GM12878 (cell line): ENCODE measurements at places on chromosomes 2 and 18. TPM values are rescaled to one million over a fixed set of nuclear protein-coding genes. Genes with fewer than 3 reads are reported as not detected.

- peak; percentile 42 for DNase-seq
Measured at GRCh38 chr2:229852565-229852964, 69.2 kb downstream of the TRIP12 start.

GRCh38 chr2:166106431-166107015 lies 21.3 kb downstream of the SCN1A start:
- DNase-seq: no peak

GRCh38 chr18:35777039-35777438 lies 195.4 kb upstream of the RMP24 start:
- no peak for DNase-seq

- no peak for DNase-seq
Measured at GRCh38 chr18:76412010-76412817, 82.8 kb downstream of the ZNF516 start.

GRCh38 chr2:132975193-132976105 lies 305.4 kb upstream of the LYPD1 start:
- DNase-seq: no peak

GRCh38 chr2:241354668-241355658 lies 1.1 kb upstream of the FARP2 start:
- no peak for DNase-seq

- DNase-seq: no peak
Measured at GRCh38 chr2:239750929-239751678, 274.0 kb downstream of the NDUFA10 start.

GRCh38 chr2:174705321-174705720 lies 59.0 kb downstream of the CHRNA1 start:
- no peak for DNase-seq

- no peak for DNase-seq
Measured at GRCh38 chr2:106561803-106562202, 74.6 kb downstream of the CD8B2 start.

- DNase-seq: no peak
Measured at GRCh38 chr2:17800219-17800618, 16.0 kb upstream of the MSGN1 start.

- DNase-seq: no peak
Measured at GRCh38 chr2:232343821-232344220, 34.7 kb upstream of the ALPP start.

GRCh38 chr2:218298314-218298875 lies 6.1 kb upstream of the TMBIM1 start:
- DNase-seq: no peak

DNA sequence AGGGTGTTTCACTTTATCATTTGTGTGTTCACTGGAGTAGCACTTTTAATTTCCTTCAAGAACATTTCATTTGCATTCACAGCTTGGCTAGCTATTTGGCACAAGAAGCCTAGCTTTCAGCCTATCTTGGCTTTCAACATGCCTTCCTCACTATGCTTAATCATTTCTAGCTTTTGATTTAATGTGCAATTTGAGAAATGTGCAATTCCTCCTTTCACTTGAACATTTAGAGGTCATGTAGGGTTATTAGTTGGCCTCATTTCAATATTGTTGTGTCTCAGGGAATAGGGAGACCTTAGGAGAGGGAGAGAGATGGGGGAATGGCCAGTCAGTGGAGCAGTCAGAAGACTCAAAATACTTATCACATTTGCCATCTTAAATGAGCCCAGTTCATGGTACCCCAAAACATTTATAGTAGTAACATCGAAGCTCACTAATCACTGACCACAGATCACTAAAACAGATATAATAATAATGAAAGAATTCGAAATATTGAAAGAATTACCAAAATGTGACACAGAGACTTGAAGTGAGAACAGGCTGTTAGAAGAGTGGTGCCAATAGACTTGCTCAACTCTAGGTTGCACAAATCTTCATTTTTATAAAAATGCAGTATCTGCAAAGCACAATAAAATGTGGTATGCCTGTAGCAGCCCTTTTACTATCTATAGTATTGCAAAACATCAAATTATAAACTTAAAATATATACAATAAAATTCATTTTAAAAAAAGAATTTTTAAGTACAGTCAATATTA lies 561.2 kb downstream of the METTL4 start:
- DNase-seq: no peak

- no peak for DNase-seq
Measured at GRCh38 chr2:216635171-216635570, 2.0 kb downstream of the IGFBP2 start.

- DNase-seq: no peak
Measured at GRCh38 chr18:44741511-44741910, 60.8 kb downstream of the SETBP1 start.

GRCh38 chr2:69238449-69239031 lies 148.5 kb downstream of the GFPT1 start:
- DNase-seq: no peak

DNA sequence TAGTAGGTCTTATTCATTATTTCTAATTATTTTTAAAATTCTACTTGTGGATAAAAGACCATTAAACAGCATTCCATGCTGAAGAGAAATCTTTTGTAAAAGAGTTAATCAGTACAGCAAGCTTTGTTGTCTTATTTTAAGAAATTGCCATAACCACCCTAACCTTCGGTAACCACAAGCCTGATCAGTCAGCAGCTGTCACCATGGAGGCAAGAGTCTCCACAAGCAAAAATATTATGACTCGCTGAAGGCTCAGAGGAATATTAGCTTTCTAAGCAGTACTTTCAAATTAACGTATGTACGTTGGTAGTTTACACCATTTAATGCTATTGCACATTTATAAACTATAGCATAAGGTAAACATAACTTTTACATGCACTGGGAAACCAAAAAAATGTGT lies 650.5 kb upstream of the LINC00305 start:
- no peak for DNase-seq

- DNase-seq: peak; percentile 20
Measured at GRCh38 chr2:241813644-241814392, 4.8 kb downstream of the NEU4 start.

Gene CD207
- total RNA-seq: not detected in 2 replicates

Gene TSPYL6
- total RNA-seq: not detected in 2 replicates

Gene MAL
- total RNA-seq: 1.2 and 1.8 TPM in 2 replicates

Gene GAREM2
- total RNA-seq: 0.85 and 1.4 TPM in 2 replicates

Gene ERFE
- not detected in 2 replicates for total RNA-seq

Gene FAHD2A
- 25.8 and 28.2 TPM in 2 replicates for total RNA-seq

Gene EFEMP1
- total RNA-seq: 0.24 and 0.33 TPM in 2 replicates

Gene ANKRD44
- 93.8 and 96.3 TPM in 2 replicates for total RNA-seq

Gene MYO5B
- 4.1 and 4.4 TPM in 2 replicates for total RNA-seq
